ENCODE measurements at places on chromosomes 12 and 14.

DNA sequence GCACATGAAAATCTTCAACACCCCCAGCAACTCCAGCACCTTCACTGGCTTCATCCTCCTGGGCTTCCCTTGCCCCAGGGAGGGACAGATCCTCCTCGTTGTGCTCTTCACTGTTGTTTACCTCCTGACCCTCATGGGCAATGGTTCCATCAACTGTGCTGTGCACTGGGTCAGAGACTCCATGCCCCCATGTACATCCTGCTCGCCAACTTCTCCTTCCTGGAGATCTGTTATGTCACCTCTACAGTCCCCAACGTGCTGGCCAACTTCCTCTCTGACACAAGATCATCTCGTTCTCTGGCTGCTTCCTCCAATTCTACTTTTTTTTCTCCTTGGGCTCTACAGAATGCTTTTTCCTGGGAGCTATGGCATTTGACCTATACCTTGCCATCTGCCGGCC lies 11.5 kb upstream of the OR11G2 start:
- DNase-seq = no peak

- no peak for DNase-seq
Observed at GRCh38 chr14:80586131-80586530, 355.4 kb downstream of the CEP128 start.

GRCh38 chr12:6088921-6089747 lies 35.3 kb downstream of the VWF start:
- DNase-seq = no peak

DNA sequence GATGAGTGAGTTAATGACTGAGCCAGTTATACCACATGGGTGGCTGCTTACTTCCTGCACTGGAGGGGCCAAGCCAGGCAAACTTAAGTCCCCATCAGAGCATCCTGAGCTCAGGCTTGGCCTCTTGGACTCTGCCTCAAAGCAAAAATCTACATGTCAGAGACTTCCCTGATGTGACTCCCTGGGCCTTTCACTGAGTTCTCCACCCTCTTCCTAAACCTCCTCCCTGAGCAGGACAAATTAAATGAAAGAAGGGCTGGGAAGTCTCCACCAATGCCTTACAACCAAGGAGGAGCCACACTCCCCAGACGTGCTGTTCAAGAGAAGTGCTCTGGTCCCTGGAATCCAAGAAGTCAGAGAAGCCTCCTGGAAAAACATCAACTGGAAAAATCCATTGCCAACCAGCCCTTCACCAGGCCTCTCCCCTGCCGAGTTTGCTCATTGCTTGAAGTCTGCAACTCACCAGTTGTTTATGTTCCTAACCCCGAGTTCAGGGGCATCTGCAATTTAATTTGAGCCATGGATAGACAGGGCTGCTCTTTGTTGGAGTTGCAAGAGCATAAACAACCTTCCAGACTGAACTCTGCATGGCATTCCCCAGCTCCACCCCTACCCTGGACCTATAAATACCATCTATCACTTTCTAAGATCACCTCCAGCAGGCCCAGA lies 160.5 kb downstream of the ANO2 start:
- DNase-seq = no peak

- no peak for DNase-seq
Observed at GRCh38 chr14:88505621-88506020, 49.2 kb downstream of the PTPN21 start.

DNA sequence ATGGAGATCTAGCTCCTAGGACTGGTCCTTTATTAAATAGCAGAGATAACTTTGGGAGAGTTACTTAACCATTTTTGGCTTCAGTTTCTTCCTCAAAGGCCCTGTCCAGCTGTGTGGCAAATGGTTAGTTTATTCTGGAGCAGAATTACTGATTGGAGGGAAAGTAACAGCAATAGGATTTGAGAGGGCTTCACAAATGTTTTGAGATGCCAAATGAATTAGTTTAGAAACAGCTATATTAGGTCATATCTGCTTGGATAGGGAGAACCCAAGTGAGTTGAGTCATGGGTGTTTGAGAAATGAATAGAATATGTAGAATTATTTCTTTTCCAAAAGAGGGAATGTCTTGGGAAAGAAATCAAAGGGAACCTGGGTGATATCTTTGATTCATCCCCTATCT lies 17.5 kb downstream of the RASSF3 start:
- DNase-seq = no peak

- DNase-seq = no peak
Observed at GRCh38 chr14:89061696-89062095, 237.2 kb downstream of the TTC8 start.

DNA sequence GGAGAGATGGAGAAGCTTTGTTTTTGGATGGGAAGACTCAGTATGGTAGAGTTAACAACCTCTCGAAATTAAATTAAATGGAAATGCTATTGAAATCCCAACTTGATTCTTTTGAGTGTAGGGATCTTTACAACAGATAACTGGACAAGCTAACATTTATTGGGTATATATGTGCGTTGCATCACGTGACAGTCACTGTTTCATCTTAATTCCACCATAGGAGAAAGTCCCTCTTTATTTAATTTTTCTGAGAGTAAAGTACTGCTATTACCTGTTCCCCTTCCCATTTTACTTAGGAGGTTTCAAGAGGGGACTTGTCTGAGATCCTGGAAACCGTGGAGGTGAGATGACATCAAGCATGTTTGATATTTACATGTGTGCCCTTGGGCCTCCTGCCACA lies 11.1 kb upstream of the DAO start:
- no peak for DNase-seq

GRCh38 chr14:83535444-83535843 lies 1994.5 kb upstream of the FLRT2 start:
- no peak for DNase-seq

GRCh38 chr12:122106843-122107242 lies 28.3 kb downstream of the MLXIP start:
- DNase-seq = no peak

DNA sequence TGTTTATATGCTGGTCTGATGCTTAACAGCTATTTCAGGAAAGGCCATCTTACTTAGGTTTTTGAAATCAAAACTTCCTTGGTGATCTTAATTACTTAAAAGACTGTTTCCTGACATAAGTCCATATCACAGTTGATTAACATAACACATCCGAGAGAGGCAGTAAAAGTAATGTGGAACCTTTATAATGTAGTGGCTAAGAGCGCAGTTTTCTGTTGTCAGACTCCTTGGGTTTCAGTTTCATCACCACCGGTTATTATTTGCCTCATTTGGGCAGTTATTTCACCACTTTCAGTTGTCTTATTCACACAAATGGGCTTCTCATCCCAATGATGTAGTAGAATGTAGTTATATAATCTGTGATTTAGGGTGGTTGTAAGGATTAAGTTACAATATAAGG lies 30.9 kb downstream of the TBC1D15 start:
- DNase-seq = no peak

- peak; percentile 76 for DNase-seq
Observed at GRCh38 chr12:121793440-121793837, at the start of gene RHOF. TSS of gene RHOF (minus strand) at chr12:121793688. CDS start at chr12:121793633, 55 bp downstream.

GRCh38 chr12:47078086-47078395 lies 1.4 kb upstream of the PCED1B start:
- DNase-seq = no peak

DNA sequence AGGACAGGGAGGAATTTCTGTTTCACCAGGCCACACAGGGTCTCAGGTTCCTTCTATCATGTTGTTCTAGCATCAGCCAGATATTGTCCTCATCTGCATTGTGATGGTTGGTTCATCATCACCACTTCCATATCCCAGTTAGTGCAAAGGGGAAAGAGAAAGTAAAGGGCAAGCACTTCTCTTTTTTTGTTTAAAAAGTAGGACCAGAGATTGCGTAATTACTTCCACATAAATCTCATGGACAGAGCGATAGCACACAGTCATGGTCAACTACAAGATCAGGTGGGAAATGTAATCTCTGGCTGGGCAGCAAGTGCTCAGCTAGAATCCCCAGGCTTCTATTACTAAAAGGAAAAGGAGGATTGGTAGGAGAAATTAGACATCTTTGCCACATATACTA lies 155.1 kb downstream of the KIF21A start:
- no peak for DNase-seq

DNA sequence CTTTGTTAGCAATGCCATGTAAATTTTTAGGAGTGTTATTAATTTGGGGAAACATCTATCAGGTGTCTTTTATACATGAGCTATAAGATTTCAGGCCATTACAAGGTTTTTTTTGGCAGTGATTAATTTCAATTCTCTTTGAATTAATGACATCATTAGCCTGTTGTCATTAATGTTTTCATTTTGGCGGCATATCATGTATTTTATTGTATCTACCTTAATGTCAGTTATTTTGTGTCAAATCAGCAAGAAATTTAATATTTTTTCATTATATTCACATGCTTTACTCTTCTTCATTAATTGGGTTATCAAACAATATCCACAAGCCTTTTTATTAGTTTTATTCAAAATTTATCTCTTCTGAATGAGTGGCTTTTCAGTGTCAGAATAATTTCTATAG lies 153.0 kb upstream of the CAND1 start:
- DNase-seq = no peak

DNA sequence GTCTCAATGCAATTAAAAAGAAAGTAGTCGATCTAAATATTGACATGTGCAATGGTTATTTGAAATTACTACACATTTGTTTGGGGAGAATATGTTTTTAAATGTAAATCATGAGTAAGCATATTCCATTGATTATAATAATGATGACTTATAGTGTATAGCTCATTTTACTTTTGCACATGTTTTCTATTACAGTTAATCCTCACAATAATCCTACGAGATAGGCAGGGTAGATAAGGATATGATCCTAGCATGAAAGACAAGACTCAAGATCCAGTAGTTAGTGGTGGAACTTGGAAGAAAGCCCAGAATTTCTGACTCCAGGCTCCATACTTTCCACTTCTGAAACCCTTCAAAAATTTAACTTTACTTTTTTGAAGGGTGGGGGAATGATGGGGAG lies 94.0 kb downstream of the NAV3 start:
- DNase-seq = no peak

- no peak for DNase-seq
Observed at GRCh38 chr14:89748004-89748403, 206.5 kb downstream of the EFCAB11 start.

DNA sequence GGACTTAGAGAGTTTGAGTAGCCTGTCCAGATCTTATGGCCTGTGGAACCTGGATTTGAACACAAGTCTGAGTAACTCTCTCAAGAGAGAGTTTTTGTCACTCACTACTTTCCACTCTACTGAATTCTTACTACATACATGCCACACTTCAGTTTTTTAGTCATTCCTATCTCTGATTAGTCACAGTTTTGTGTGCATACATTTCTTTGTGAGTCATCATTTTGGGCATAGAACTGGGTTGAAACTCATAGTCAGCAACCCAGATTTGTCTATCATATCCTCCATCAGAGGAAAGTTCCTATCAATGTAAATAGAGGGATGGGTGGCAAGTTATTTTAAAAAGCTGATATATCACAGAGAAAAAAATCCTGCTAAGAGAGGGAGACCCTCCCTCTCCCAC lies 42.9 kb downstream of the FLRT2 start:
- no peak for DNase-seq

DNA sequence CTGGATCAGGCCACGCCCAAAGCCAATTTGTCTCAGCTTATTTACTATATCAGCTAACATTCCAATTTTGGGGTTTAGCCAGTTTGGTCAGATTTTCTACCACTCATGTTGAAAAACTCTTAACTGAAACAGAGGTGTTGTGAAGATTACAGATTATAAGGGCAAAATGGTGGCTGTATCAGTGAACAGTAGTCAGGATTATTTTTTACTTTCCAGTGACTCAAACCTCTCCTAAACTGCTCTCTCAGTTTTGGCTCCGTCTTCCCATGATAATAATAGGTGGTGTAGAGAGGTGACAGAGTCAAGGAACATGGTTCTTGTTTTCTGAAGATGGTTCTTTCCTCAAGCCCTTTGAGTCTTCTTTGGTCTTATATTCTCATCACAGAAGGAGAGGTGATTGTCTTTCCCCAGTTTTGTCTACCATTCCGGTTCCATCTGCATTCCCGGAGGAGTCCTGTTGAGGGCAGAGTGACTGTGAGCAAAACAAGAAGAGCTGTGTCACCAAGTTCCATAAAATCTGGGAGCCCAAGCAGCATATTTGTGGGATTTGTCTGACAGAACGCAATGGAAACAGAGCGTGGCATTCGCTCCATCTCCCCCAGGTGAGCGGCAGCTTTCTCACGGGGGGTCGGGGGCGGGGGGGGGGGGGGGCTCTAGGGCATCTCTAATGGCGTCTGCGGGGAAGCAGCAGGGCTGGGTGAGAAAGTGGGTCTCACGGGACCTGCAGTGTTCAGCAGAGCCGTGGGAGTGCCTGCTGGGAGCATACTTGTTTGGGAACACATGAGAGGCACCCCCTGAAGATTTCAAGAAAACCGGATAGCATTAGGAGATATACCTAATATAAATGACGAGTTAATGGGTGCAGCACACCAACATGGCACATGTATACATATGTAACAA lies 59.1 kb downstream of the TBC1D30 start:
- DNase-seq = no peak

GRCh38 chr12:79121486-79121885 lies 256.9 kb downstream of the SYT1 start:
- no peak for DNase-seq

DNA sequence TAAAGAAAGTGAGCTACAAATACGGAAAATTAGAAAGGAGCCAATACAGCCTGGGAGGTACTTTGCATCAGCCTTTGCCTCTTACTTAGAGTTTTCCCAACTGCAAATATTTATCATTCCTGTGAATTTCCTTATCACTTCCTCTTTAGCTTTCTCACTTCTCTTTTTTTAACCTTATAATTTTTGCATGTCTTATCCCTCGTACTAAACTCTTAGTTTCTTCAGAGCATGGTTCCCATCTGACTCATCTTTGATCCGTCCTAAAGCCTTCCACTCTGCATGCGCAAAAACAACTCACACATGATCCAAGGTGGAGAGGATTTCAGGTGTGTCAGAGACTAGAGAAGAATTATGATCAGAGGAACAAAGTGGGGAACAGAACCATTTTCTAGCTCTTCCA lies 9.6 kb upstream of the SNAPC1 start:
- DNase-seq = no peak

DNA sequence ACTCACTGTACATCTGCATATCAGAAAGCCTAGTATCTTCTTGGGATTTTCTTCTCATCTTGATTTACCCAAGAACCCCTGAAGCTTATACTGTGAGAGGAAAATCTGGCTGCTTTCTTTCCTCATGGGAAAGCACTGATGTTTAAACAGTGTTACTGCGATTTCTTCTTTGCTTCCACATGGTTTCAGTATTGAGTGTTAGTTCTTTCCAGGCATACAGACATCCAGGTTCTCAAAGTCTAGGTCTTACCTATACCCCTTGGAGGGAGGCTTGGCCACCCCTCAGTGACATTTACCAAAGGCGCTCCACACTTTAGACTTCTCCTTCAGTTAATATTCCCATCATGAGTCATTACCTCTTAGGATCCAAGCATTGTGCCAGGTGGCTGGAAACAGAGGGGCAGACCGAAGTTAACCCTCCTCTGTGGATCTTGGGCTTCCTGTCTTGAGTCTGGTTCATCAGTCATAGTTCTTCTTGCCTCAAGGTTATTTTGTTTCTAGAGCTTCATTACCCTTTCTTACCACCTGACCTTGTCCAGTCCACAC lies 79.1 kb downstream of the TMEM117 start:
- DNase-seq = no peak

- DNase-seq = no peak
Observed at GRCh38 chr14:87696485-87696884, 296.5 kb downstream of the GALC start.

GRCh38 chr12:293199-293598 lies 30.6 kb upstream of the SLC6A13 start:
- DNase-seq = no peak

Measured in stimulated activated CD4-positive, alpha-beta T cell treated with anti-CD3 and anti-CD28 coated beads, Interleukin-12 subunit alpha, Interleukin-12 subunit beta, amount 100 ng/mL, for 4 hours (primary cell).